ENCODE measurements at places on chromosomes 6 and 20.

GRCh38 chr6:44110005-44110676 lies 17.1 kb downstream of the MRPL14 start:
- no peak for DNase-seq

DNA sequence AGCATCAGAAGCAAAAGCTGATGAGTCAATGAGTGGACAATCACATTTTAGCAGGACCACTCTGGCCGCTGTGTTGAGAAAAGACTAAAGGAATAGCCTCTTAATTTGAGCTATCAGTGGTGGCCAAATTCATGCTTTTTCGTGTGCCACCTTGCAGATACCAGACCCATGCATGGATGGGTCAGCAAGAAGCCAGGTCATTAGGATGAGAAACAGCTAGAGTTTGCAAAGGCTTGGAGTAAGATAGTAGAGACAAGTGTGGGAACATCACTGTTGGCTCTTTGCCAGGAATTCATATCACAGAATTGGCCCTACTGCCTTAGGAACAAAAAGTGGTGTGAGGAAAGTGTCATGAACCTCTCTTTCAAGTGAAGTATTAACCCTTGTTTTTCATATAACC lies 25.5 kb downstream of the MRAP2 start:
- DNase-seq = no peak

GRCh38 chr6:89941031-89941762 lies 46.9 kb downstream of the GJA10 start:
- no peak for DNase-seq

DNA sequence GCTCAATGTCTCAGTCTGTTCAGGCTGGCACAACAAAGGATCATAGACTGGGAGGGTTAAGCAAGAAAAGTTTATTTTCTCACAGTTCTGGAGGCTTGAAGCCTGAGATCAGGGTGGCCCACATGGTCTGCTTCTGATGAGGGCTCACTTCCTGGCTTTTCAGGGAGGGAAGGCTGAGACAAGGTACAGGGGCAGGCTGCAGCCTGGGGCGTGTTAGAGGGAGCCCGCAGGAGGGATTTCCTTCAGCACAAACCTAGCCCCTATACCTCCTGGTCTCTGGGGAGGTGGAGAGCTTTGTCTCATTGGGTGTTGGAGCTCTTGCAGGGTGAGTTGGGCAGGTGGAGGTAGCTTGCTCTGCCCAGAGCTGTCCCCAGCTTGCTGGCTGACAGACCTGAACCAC lies 81.1 kb upstream of the GPR6 start:
- no peak for DNase-seq

GRCh38 chr6:128606611-128607010 lies 86.2 kb upstream of the PTPRK start:
- no peak for DNase-seq

Measured in activated CD4-positive, alpha-beta T cell treated with anti-CD3 and anti-CD28 coated beads for 24 hours (primary cell).